NCI-H2171 (cell line): ENCODE measurements at places on chromosomes 12 and 14.
A peak's percentile ranks its signal among the peaks of the same experiment; 100 is the strongest.

DNA sequence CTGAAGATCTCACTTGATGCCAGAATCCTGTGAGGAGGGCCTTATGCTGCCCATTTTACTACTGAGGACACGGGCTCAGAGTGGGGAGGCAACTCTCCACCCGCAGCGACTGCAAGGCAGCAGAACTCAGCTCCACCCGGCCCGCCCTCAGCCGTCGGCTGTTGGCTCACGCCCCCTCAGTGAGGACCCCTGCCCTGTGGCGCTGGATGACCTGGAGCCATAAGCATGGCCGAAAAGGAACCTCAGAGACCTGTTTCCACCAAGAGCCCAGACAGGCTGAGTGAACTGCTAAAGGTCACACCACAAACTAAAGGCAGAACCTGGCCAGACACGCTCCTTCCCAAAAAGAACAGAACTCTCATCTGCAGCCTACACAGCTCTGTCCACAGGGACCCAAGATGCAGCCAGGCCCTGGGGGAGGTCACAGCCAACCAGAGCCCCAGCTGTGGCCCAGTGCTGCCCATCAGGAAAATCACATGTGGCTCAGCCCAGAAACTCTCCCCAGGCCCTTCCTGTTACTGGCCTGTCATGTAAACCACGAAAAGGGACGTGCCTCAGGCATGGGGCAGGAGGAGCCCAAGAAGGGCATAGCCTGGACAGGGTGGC, 32.8 kb downstream of the CCNK start:
- DNase-seq: no peak

DNA sequence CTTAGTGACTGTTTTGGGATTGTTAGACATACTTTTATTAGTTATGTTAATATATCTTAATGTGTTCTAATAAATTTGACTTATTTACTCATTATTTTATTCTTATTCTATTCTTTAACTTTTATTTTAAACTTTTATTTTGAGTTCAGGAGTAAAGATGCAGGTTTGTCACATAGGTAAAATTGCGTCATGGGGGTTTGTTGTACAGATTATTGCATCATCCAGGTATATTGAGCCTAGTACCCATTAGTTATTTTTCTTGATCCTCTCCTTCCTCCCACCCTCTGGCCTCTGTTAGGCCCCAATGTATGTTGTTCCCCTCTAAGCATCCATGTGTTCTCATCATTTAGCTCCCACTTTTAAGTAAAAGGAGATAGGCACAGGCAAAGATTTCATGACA, 495.5 kb downstream of the MDGA2 start:
- no peak for DNase-seq

DNA sequence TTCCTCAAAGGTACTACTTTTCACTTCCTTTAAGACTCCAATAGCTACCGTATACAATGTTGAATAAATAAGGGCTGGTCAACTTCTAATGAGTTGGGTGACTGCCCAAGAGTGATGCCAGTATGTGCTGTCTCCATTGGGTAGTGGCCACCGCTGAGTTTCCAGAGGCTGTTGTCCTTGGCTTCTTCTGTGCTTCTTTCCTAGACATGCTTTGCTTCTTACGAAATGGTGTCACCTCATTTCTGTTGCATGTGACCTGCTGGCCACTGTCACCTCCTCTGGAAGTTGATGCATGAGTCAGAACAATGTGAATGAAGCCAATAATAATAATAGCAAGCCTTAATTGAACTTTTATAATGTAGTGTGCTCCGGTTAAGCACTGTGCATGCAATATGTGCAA, 7.5 kb upstream of the NID2 start:
- no peak for DNase-seq

DNA sequence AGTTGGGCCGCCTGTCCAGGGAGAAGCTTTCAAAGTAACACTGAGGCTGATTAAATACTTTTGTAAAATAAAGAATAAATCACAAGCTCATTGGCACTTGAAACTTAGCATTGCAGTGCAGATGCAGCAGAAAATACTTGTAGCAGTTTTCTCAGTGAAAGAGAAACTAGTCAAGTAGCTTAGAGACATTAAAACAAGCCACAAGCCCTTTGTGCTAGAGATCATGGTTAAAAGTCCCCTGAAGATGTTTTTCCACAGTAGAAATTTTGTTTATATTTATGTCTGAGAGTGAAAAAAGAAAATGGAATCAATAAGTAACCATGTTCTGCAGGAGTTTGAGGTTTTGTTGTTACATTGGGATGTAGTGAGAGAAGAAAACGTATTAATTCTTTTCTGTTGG, 5.9 kb downstream of the PSEN1 start:
- DNase-seq: no peak

DNA sequence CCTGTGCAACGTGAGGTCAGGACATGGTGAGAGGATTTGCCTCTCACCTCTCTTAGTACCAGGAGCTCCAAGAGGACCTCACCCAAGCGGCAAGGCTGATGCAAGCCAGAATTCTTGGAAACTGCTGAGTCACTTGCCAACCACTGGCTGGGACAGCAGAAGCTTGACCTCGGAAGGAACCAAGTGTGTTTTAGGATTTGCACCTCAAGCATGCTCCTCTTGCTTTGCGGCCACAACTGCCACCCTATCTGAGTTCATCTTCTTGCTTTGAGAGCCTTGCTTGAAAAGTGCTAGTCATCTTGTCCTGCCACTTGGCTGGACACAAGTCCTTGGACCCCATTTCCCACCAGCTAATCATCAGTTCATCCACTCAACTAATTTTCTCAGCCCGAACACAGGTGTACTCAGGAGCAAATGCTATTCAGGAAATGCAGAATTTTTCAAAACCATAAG, 195.8 kb downstream of the SLC25A21 start:
- no peak for DNase-seq

DNA sequence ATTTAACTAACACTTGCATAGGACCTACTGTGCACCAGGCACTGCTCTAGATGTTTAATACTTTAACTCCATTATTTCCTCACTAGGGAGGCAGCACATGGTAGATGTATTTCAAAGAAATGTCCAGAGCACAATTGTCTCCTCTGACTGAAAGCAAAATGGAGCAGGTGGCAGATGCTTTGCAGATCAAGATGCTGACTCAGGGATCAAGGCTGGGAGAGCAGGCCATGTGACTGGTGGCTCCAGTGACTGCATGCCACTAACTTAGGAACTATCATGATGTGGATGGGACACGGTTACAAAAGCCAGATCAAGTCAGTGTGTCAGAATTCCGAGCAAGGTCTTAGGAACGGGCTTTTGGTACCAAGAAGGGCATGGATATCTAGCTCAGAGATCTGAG, 28.2 kb downstream of the SERPINA11 start:
- DNase-seq: no peak

DNA sequence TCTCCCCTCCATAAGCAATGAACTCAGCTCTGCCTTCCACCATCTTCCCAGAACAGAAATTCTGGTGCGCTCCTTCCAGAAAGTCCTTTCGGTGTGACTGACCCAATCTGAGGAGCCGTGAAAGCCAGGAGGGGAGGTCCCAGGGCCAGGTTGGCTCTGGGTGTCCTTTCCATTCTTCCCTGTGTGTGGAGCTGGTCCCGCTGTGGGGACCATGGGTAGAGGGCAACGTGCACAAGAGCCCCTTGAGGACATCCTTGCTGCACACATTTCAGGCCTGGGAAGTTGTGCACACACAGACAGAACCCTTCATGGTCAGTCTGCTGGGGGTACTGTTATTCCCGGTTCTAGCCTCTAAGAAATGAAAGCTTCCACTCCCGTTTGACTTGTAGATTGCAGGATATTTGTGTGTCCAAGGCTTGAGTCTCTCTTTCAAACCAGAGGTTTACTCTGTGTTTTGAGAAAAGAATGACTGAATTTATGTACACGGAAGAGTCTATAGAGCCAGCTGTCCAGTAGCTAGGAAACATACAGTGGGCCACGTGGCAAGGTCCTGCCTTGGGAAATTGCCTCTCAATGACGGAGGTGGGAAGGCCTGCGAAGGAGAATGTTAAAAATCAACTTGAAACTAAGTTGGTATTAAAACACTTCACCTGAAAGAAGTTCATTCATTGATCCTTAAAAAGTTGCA, 10.1 kb downstream of the NFKBIA start:
- no peak for DNase-seq

GRCh38 chr14:59247801-59248584, 59.5 kb downstream of the DAAM1 start:
- DNase-seq: no peak

DNA sequence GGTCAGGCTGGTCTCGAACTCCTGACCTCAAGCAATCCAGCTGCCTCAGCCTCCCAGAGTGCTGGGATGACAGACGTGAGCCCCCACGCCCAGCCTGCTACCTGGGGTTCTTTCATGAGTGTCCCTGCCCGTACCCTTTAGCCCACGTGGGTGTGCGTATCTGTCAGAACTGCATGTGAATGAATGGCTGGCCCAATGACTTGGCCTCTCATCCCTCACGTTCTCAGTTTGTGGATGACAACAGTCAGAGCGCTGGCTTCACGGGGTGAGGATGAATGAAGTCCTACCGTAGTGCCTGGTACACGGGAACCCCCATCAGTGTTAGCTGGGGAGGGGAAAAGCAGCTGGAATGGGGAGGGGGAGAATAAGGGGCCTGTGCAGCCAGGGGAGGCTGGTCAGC, 16.1 kb upstream of the ZDHHC22 start:
- DNase-seq: no peak

- no peak for DNase-seq
These were observed 1.4 kb upstream of the AP4S1 start for GRCh38 chr14:31024010-31024480.

DNA sequence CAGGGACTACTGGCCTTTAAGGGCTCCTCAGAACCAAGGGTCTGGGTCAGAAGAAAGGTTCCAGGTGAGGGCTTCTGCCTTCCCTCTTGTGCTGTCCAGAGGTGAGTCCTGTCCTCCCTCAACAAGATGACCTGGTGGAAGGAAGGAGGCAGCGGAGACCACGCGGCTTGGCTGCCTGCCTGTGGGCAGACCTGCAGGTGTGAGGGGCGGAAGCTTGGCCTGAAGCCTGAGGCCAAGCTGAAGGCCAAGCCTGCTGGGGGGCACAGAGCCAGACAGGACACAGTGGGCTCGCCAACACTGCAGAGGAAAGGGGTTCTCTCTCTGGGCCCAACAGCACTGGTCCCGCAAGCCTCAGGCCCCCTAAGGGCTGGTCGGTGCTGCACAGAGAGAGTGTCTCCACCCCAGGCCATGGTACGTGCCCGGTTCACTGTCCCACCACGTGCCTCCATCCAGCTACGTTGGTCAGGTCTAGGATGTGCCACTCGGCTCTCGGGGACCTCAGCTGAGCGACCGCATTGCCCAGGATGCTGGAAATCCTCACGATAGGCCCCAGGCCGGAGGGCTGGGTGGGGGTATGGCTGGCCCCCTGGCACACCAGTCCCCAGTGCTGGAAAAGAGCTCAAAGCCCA, 170.0 kb upstream of the PRMT8 start:
- DNase-seq: no peak

- DNase-seq: no peak
These were observed 40.2 kb upstream of the NT5DC3 start for GRCh38 chr12:103881261-103881660.

GRCh38 chr12:127398016-127398710, 868.8 kb upstream of the TMEM132C start:
- no peak for DNase-seq

GRCh38 chr14:54893151-54893760, 9.4 kb downstream of the GCH1 start:
- DNase-seq: peak; percentile 11

- no peak for DNase-seq
These were observed 19.1 kb upstream of the RAD52 start for GRCh38 chr12:968545-968944.

- no peak for DNase-seq
These were observed 20.8 kb upstream of the CD27 start for GRCh38 chr12:6424008-6424347.

GRCh38 chr14:88078525-88078924, 73.6 kb downstream of the GPR65 start:
- no peak for DNase-seq

- no peak for DNase-seq
These were observed 107.1 kb downstream of the LRRK2 start for GRCh38 chr12:40331886-40332285.

- DNase-seq: peak; percentile 79
These were observed 894 bp downstream of the KRT8 start for GRCh38 chr12:52903855-52904508.

DNA sequence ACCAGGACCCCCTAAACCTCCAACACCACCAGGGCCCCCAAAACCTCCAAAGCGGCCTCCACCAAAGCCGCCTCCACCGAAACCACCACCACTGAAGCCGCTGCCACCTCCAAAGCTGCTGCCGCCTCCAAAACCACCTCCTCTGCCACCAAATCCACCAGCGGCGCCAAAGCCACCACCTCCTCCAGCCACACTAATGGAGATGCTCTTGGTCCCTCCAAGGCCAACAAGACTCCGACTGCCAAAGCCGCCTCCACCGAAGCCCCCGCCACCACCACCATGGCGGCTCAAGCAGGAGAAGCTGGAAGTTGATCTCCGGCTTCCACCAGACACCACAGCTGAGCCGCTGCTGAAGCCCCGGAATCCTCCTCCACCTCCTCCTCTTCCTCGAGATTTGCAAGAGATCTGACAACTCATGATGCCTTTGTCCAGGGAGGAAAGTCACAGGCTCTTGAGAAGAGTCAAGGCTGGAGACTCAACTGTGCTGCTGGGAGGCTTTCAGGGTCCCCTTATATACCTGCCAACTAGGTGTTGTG, at the start of gene KRT2:
Gene KRT2, minus strand, starts transcription at position 486 of the 536 bp plus-strand sequence. Its CDS starts 69 bp downstream, at position 417.
- no peak for DNase-seq

DNA sequence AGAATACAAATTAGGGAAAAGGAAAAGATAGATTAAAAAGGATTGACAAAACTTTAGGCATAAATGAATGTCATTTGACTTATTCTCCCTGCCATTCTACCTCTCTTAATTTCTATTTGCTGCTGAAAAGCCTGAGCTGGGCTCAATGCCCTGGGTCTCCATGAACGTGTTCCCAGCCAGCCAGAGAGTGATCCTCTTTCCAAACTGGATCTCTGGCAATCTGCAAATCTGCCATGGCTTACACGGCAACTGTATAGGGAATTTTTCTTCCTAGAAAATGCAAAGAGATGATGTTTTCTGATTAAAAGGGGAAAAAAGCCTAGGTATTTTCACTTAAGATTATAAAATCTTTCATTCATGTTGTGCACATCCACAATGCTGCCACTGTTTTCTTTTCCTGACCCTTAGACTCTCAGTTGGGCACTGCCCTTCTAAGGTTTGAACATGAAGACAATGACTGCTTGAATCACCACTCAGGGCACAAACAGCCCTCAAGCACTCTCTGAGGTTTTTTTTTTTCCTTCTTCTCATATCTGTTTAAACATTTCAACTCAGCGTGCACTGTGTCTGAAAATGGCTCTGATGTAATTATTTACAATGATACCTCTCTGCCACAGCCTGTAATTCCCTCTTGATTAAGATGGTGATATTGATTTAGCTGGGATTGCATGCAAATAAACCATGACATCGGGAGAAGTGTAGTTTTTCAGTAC, 60.3 kb downstream of the DACT1 start:
- DNase-seq: no peak

DNA sequence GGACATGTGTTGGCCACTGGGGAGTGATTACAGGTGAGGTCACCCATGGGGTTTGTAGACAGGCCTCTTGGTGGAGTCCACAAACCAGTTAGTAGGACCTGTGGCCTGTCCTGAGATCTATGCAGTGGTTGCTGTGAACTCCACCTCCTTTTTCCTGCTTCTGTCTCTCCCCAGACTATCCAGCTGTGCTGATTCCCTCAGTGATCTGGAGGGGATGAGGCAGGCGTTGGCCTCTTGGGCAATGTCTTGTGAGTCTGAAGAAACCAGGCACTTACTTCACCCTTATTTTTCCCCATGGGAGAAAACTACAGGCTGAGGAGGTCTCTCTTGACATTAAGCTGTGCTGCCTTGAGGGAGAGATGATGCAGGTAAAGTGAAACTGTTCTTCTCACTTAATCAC, 257.2 kb upstream of the PRICKLE1 start:
- no peak for DNase-seq

- peak; percentile 42 for DNase-seq
These were observed 19.3 kb downstream of the CCDC62 start for GRCh38 chr12:122793685-122794106.

GRCh38 chr14:34212172-34212929, 249.7 kb downstream of the SPTSSA start:
- no peak for DNase-seq
